Renal pelvis (tissue), 12 donors: ENCODE measurements at places on chromosomes 3 and 15. TPM values are rescaled to one million over a fixed set of nuclear protein-coding genes. Genes with fewer than 3 reads are reported as not detected.
A peak's percentile ranks its signal among the peaks of the same experiment; 100 is the strongest.

DNA sequence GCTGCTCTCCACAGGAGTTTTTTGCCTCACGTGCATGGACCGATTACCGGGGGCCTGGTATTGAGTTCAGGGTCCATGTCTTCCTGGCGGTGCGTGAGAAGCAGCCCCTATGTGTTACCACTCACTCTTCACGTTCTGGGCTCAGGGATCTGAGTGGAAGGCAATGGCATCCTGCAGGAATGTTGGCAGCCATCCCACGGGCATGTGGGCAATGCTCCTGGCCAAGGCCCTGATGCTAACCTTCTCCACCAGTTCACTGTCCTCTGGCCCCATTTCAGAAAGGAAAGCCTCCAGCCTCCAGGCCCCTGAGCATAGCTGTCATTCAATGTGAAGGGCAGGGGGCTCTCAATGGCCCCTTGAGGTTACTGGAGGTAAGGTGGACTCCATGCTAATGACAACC lies 43.0 kb upstream of the KY start:
- DNase-seq, result no peak

- DNase-seq, result no peak
These were observed 1.4 kb downstream of the ZNF609 start for GRCh38 chr15:64461721-64462162.

DNA sequence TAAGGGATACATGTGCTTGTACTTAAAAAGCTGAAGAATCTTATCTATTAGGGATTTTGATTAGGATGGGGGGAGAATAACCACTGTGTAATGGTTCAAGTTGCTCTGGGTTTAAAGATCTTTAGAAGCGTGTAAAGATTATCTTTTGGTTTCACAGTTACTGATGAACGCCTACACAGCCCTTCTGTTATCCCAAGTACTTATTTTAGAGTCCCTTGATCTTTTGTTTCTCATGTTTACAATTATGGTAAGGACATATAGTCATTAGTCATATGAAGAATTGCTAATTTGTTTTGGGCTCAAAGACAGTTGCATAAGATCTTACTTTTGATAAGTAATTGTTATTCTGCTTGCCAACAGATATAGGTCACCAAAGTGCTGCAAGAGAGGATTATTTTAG lies 160.1 kb downstream of the PLCL2 start:
- no peak for DNase-seq

GRCh38 chr3:8112587-8112986 lies 389.0 kb upstream of the LMCD1 start:
- no peak for DNase-seq

SSR3 gene
- 141 TPM for polyA plus RNA-seq

- no peak for DNase-seq
These were observed 269.4 kb downstream of the TLE3 start for GRCh38 chr15:69828181-69828828.

SIAH2 gene
- 16.7 TPM for polyA plus RNA-seq

DNA sequence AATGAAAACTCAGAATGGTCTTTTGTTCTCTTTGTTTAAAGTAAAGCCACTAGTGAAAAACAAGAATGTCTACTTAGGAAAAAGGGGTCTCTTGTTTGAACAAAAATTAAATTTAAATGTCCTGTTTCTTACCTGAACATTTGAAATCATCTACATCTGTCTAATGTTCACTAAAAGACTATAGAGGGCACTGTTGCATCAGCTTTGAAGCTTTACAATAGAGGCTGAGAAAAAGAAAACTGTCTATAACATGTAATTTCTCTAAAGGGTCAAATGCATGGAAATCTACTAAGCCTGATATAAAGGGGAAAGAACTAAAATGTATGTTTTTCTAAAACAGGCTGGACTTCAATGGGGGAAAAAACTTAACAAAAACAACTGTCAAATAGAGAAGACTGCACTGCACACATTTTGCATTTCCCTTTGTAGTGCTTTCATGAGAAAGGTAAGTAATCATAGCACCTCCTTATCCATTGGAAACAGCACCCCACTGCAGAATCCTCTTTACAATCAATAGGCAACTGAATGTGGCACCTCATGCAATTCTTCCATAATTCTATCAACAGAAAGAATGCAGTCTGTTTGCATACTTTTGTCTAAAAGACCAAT lies 26.3 kb downstream of the DPH6 start:
- DNase-seq, result peak; percentile 81
